ENCODE measurements at places on chromosomes 5 and 9.

DNA sequence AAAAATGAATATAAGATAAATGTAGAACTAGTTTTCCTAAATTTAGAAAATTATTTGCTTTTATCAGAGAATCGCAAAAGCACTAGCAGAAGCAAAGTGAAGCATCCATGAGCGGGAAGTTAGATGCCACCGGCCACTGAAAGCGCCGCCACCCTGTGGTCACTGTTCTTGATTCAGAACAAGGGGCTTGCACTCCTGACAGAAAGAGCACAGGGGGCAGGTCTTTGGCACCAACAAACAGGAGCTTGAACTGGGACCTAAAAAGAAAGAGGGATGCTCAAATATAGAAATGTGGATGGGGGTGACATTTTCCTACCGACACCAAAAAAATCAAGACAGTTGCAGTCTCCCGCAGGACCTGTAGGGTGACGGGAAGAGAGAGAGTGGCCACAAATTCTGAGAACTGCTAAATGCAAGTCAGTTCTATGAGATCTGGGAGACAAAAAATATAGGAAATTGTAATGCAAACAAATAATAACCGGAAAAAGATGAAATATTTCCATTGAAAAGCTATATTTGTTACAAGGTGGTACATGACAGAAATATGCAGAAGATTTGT lies 144.3 kb downstream of the CDH12 start:
- no peak for DNase-seq

- DNase-seq, result no peak
These were observed 66.4 kb upstream of the TMC1 start for GRCh38 chr9:72454871-72455491.

DNA sequence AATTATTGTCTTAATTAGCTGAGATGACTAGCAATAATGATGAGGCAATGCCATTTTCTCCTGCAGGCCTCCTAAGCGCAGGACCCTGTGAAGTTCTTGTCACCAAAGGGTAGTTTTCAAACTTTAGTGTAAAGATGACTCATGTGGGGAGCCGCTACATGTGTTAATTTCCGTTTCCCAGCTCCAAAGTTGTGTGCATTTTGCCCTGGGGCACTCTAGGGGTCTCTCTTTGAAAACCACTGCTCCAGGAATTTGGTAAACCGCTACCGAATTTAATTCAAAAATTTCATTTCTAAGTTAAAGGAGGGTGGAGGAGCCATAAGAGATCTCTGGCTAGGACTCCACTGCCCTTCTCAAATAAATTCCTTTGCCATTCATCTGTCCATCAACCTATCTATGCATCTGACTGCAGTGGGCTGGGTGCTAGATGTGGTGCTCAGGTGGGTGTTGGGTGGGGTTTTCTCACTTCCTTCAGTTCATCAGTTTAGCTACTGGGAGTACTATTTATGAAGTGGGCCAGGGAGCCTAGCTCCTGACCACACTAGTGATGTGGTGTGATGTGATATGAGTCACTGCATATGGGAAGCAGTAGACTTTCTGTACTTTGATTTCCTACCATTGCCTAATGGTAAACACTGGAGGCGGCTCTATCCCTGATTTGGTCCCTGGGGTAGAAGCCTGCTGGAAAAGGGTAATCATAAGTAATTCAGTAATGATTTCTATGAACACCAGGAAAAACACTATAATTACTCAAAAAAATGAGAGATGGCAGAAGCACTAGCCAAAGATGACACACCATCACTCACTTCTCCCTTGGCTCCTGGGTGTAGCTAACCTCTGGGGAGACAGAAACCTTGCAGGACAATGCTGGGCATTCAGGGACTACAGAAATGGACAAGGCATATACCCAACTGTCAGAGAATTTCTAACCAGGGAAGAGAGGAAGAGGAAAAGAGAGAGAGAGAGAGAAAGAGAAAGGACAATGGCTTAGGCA lies 4.0 kb upstream of the ZSWIM6 start:
- peak; percentile 87 for DNase-seq

GRCh38 chr5:127863161-127863560 lies 160.0 kb downstream of the CCDC192 start:
- no peak for DNase-seq

- peak; percentile 49 for DNase-seq
These were observed 18.1 kb downstream of the PRKACG start for GRCh38 chr9:68995776-68996175.

- no peak for DNase-seq
These were observed 192.3 kb downstream of the DTWD2 start for GRCh38 chr5:118796081-118796480.

DNA sequence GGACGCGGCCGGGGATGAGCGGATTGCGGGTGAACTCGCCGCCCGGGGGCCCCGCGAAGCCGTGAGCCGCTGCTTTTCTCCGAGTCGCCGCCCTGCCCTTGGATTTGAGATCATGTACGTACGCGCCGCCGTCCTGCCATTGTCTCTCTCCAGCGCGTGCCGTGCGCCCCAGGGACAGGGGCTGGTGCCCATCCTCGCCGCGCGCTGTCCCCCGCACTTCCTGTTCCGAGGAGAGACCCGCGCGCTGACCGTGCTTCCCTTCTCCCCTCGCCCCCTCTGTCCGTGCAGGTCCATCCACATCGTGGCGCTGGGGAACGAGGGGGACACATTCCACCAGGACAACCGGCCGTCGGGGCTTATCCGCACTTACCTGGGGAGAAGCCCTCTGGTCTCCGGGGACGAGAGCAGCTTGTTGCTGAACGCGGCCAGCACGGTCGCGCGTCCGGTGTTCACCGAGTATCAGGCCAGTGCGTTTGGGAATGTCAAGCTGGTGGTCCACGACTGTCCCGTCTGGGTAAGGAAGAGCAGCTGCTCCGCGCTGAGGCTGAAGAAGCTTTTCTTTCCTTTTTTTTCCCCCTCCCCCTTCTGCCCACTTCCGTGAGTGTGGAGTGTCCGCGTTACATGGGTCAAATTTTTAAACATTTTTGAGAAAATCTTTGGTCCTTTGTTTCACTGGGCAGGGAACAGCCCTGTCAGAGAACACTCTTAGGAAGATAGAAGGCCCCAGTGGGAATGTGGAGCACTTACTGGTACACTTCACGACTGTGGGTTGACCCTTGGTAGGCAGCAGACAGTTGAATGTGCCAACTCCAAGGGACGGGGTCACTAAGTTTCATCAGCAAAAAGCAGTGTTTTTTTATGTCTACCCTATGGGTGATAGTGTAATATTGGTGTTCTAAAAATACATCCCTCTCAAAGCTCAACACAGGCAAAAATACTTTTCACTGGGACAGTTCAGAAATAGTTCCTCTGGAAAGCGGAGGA lies 727 bp downstream of the RHOBTB3 start:
- DNase-seq, result peak; percentile 33

DNA sequence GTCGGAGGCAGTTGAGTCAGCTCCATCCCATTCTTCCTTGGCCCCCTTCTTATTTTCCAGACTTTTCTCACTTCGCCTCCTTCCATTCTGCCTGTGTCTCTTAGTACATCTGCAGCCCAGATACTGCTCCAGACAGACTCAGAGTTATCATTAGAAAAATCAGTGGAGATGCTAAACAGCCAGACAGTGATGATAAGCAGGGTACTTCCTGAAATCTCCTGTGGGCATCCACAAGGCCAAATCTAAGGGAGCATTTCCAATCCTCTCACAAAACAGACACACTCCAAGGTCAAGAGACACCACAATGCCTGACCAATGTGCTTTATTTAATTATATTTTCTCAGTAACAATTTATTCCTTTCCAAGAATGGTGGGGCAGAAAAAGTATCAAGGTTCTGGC lies 14.5 kb upstream of the RLN1 start:
- DNase-seq, result no peak

- no peak for DNase-seq
These were observed 46.6 kb downstream of the EXD3 start for GRCh38 chr9:137376386-137376785.

DNA sequence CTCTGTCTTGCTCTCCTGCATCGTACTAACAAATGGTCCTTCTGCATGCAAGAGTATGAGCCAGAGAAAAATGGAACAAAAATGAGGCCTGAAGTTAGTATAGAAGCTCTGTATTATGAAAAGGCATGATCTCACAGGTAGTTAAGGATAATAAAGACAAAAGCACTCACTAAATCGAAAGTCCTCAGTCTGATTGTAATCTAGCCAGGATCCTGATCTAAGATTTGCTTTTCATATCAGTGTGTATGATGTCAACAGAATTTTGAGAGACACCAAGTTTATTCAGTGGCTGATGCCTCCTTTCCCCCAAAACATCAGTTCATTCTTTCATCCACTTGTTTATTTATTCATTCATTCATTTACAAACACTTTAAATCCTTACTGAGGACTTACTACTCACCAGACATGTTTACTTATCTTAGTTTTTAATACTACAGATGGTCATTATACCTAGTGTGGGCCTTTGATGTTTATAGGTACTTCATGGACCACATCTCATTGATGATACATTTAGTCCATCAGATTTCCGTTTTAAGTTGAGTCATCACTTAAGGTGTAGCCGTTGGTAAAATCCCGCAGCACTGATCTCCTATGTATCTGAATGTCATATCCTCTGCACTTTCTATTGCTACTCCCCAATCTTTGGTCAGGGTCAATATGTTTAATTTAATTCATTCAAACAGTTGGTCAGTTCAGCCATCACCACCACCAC lies 105.2 kb upstream of the DHFR start:
- no peak for DNase-seq

DNA sequence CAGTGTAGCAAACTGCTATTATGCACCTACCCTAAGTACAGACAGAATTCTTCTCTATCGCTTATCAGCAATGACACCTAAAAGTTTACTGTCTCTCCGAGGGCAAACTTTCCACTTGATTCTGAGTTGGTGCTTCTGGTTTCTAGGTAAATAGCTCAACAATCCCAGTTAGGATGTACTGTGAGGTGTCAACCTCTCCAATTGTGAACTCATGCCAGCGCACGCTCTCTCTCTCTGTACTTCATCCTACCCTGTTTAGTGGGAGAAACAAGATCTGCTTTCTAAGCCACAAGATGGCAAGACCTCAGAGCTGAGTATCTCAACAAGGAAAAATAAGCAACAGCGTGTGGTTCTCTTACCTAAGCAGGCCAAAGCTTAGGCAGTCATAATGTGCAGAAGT lies 335.3 kb downstream of the SLIT3 start:
- no peak for DNase-seq

DNA sequence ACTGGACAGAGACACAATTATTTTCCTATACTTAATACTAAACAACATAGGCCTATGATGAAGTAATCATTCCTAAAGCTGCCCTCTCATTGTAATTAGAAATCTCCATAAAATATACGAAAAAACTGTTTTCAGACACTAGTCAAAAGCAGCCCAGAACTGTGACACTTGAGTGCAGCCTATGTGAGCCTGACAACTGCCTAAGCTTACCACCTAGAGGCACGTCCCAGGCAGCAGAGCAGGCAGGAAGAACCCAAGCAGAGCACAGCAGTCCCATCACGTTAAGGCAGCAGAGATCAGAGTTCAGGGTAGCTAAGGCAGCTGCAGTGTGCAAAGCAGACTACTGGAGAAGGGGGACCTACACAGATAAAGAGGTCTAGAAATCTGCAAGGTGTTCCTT lies 46.4 kb downstream of the GOLPH3 start:
- DNase-seq, result no peak

- no peak for DNase-seq
These were observed 1.0 kb downstream of the PRDM6 start for GRCh38 chr5:123089914-123090660.

DNA sequence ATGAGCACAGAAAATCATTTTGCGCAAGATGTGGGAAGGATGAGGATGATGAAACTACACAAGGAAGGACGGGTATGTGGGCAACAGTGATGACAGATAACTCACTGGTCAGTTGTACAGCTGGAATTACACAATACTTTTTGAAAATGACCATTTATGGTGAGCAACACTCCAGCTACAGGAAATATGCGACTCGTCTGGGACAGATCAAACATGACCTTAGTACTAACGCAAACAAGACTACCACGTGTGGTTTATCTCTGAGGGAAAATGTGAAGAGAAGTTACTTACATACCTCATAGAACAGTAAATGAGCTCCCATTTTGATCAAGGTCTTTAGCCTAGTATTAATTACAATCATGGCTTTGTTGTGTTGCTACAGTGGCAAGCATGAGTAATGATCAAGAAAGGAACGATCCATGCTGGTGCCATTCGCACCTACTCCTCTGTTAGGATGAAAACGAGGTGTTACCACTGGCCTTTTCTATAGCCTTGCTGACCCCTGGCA lies 456.9 kb downstream of the BNC2 start:
- DNase-seq, result peak; percentile 88

DNA sequence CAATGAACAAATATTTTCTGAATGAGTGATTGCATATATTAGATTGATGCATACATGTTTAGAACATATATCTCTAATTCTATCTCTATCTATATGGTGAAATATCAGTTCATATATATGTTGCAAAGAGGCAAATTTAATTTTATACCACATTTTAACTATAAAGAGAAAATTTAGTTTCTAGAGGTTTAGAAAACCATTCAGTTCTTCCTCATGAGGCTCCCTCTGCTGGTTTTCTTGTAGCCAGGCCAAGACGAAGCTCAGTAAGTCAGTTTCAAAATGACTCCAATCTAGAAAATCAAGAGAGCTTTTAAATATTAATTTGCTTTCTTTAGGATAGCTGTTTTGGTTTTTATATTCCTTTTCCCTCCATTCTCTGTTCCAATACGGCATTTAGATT lies 312.1 kb downstream of the TMEM232 start:
- DNase-seq, result no peak

GRCh38 chr5:2257326-2258244 lies 374.9 kb upstream of the IRX4 start:
- DNase-seq, result no peak

DNA sequence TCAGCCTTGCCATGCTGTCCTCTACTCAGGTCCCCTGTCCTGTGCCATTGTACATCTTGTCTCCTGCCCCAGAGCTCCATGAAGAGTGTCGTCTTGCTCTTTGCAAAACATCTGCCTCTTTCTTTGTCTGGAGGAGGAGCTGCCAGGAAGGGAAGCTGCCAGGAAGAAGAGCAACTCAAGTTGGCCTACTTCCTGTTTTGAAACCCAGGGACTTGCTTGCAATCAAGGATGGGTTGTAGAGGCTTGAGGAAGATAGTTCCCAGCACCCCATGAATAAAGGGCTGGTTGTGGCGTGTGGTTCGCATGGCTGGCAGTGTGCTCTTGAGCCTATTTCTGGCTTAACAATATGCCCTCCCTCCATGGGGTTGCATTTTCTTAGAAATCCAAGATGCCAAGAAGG lies 53.0 kb upstream of the CPEB4 start:
- peak; percentile 70 for DNase-seq

- no peak for DNase-seq
These were observed 69.5 kb downstream of the DMAC1 start for GRCh38 chr9:7730164-7730445.

DNA sequence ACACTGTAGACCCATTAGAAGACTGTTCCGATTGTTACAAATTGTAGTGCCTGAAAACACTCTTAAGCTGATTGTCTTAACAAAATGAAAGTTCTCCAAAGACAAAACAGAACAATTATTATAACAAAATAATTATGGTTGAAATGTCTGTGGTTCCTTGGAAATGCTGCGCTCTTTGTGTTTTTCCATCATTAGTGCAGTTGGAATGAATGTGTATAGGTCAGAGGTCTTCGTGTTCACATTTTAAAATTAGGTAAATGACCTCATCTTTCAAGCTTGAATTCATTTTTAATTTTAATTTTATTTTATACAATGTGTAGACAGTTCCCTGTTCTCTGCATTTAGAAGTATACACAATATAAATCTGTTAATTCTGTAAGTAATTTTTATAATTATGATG lies 56.7 kb upstream of the NXNL2 start:
- no peak for DNase-seq

- DNase-seq, result no peak
These were observed 276.2 kb upstream of the SLC30A5 start for GRCh38 chr5:68817632-68818031.

Data from inflammatory macrophage treated with lipopolysaccharide for 4 hours (primary cell).